ENCODE measurements at places on chromosomes 11 and 22.

GRCh38 chr11:14237444-14237961 is 121.5 kb downstream of the RRAS2 start:
- no peak for DNase-seq

DNA sequence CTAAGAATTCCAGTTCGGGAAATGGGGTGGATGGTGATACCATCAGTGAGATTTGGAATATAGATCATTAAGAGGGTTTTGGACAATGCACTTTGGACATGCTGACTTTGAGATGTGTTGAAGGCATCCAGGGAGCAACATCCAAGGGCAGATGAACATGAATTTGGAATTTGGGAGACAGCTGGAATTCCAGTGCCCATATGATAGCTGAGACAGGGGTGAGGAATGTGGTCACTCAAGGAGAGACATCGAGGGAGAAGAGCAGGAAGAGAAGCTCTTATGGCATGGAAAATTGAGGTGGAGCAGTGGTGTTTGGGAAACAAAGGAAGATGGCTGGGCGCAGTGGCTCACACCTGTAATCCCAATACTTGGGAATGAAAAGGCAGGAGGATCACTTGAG is 11.8 kb upstream of the MICAL2 start:
- DNase-seq: no peak

DNA sequence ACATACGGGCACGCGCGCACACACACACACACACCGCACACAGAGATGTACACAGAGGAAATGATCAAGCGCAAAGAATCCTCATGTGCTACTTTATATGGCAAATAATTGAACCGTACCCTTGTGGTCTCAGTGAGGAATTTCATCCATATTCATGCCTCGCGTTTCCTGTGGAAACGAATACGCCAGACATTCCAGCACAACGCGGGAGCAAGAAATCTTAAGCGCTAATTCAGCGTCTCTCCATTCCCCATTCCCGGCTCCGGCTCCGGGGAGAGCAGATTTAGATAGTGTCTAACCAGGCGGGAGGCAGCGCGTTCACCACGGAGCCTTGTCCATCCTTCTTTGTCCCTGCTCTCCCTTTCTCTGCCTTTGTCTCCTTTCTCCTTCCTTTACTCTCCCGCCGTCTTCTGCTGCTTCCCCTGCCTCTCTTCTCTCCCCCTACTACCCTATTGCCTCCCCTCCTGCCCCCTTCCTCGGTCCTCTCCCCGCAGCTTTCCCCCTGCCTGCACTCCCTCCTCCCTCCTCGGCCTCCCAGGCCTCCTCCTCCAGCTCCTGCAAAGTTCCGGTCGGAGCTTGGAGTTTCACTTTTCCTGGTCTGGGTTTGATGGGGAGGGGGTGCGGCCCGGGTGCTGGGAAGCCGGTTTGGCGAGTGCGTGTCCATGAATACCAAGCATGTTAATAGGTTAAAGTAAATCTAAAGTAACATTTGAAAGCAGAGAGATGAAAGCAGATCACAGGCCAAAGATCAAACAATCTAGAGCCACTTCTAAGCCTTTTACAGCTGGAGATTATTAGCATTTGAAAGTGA is 579.3 kb downstream of the BUD13 start:
- DNase-seq: peak; percentile 23

- no peak for DNase-seq
These were observed 89.3 kb upstream of the SLC22A12 start for GRCh38 chr11:64501500-64502427.

DNA sequence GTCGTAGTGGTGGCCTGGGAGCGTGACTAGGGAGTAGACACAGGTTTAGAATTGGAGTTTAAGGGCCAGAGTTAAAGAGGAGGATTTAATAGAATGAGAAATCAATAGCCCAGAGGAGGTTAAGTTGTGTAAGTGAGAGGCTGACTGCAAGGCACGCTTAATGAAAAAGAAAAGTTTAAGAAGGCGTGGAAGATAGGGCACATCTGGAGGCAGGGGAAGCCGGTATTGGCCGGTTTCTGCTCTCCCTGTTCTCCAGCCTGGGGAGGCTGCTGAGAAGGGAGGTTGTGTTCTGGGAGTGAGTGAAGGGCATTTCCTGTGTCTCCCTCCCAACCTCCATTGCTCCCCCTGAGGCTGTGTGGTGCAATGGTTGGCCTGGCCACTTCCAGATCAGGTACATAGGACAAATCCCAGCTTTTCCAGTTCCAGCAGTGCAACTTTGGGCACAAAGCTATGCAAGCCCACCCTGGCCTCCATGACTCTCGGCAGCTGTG is 6.3 kb downstream of the GRIK4 start:
- DNase-seq: no peak

DNA sequence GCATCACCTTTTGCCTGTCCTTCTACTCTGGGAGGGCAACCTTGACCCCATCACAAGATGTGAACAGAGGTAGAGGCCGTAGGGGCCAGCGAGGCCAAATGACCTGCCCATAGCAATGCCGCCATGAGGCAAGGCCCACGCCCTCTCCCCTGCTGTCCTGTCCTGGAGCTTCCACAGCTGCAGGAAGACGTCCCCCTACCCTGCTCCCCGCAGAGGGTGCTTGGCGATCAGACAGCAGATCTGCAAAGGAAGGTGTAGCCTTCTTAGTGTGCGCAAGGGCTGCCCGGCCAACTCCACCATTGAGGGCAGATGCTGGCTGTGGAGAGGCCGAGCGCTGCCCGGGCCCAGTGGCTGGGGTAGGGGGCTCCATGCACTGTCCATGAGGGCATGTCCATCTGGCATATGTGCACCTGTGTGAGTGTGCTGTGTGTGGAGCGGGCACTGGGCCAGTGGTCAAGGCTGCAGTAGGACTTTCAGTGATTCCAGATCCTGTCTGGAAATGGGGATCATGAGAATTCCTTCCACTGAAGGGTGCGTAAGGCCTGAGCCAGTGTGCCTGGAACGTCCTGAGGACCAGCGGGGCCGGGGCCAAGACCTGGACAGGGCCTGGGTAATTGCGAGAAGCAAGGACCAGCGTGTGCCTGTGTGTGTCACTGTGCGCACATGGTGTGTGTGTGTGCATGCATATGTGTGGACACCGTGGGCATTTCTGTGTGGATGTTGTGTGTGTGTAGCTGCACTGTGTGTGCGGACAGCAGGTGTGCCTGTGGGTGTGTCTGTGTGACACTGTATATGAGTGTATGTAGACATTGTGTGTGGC is 11.0 kb downstream of the TRPM5 start:
- no peak for DNase-seq

- no peak for DNase-seq
These were observed 7.1 kb upstream of the PYGM start for GRCh38 chr11:64766881-64767280.

- no peak for DNase-seq
These were observed 10.4 kb downstream of the OR52E6 start for GRCh38 chr11:5831196-5831829.

- no peak for DNase-seq
These were observed 119.8 kb upstream of the SORL1-AS1 start for GRCh38 chr11:121572571-121573059.

DNA sequence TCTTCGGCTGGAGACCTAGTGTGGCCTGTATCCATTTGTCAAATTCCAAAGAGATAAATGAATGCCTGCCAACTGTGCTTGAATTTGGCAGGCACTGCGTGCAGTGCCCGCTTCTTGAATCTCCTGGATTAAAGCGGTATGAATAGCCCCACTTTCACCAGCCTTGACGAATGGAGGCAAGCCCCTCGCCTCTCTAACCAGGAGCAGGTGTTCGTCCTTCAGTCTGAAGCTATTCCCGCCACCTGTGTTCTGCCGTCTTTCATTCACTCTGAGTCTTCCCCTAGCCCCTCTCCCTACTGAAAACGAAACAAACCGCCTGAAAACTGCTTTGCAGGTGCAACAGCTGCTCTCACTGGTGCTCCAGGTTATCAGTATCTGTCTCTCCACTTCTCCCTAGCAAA is 11.2 kb downstream of the NLRP14 start:
- DNase-seq: no peak

DNA sequence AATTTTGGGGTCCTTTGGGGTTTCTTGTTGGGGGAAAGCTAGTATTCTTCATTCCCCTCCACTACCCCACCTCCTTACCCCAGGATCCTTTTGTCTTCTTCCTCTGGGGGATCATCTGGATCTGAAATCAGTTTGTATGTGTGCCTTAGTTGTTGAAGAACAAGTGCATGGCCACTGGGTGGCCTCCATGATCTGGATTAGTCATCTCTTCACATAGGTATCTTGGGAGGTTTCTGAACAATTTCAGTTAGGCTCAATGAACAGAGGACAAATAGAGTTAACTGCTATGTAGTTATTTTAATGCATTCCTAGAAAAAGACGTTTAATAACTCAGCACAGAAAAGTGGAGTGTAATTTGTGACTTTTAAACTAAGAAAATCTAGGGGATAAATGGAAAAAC is 7.1 kb upstream of the VWA5A start:
- peak; percentile 56 for DNase-seq

GRCh38 chr11:86500500-86501140 is 125.9 kb downstream of the CCDC81 start:
- DNase-seq: peak; percentile 58

- no peak for DNase-seq
These were observed 168.0 kb downstream of the PGR start for GRCh38 chr11:100961633-100962032.

GRCh38 chr11:7639643-7640025 is 33.7 kb downstream of the CYB5R2 start:
- DNase-seq: no peak

DNA sequence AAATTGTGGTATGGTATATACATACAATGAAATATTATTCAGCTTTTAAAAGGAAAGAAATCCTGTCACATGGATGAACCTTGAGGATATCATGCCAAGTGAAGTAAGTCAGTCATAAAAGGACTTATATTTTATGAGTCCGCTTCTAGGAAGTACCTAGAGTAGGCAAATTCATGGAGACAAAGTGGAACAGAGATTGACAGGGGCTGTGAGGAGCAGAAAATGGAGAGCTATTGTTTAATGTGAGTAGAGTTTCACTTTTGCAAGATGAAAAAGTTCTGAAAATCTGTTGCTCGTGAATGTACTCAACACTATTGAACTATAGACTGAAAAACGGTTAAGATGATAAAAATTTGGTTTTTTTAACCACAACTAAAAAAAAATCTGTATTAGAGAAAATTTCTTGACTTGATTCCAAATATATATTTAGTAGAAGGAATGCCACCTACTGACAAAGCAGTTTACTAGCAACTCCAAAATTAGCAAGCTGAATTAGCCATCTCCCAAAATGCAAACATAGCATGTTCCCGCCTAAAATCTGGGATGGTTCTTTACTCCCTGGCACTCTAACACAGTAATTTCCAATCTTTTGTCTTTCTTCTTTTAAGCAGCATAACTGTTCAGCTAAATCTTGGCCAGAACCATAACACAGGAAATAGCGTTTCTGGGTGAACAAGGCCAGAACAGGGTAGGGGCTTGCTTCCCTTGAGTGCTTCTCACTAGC is 1.5 kb downstream of the UFD1 start:
- DNase-seq: peak; percentile 49

DNA sequence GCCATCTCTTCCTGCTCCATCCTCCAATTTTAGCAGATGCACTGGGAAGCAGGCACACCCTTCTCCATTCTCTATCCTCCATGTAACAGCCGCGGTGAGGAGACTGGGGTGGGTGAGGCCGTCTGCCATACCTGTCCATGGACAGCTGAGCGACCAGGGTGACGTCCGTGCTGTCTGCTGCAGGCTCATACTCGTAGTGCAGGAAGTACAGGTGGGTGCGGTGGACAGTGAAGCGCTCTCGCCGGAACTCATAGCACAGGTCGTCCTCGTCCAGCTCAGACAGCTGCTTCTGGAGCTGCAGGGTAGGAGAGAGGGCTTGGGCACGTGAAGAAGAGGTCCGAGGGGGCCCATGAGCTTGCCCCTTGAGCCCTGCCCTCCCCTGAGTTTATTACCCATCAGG is 257.8 kb upstream of the SYN3 start:
- DNase-seq: no peak

GRCh38 chr11:122910775-122911174 is 28.2 kb downstream of the JHY start:
- peak; percentile 36 for DNase-seq

- no peak for DNase-seq
These were observed 14.5 kb downstream of the CARS1 start for GRCh38 chr11:3042496-3043314.

GRCh38 chr11:27459191-27459590 is 13.4 kb downstream of the LGR4 start:
- DNase-seq: no peak

- peak; percentile 37 for DNase-seq
These were observed 737 bp downstream of the PPP2R1B start for GRCh38 chr11:111765320-111765983.

- DNase-seq: no peak
These were observed 80.1 kb downstream of the CDKN1C start for GRCh38 chr11:2805388-2806056.

- DNase-seq: no peak
These were observed 25.1 kb downstream of the RPL27A start for GRCh38 chr11:8707541-8708191.

GRCh38 chr11:120335556-120335907 is 681 bp upstream of the ARHGEF12 start:
- DNase-seq: no peak

GRCh38 chr22:39439170-39439569 is 17.6 kb upstream of the MGAT3 start:
- no peak for DNase-seq

DNA sequence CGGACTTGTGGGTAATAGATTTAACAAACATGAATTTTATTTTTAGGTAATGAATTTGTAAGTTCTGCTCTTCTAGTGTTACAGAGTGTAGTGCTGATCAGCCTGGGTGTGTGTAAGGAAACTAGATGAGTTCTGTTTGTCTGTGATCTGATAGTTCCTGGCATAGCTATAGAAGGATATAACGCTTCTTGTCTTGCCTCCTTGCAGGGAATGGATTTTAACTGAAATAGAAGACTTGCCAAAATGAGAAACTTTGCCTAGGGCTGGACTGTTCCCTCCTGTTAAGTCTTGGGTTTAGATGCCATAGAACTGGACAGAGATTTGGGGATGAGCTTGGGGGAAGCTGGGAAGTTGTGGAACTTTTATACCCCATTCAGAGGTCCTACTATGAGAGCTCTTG is 11.6 kb downstream of the CCDC81 start:
- DNase-seq: no peak

GRCh38 chr11:131683666-131684065 is 313.3 kb downstream of the NTM start:
- no peak for DNase-seq

DNA sequence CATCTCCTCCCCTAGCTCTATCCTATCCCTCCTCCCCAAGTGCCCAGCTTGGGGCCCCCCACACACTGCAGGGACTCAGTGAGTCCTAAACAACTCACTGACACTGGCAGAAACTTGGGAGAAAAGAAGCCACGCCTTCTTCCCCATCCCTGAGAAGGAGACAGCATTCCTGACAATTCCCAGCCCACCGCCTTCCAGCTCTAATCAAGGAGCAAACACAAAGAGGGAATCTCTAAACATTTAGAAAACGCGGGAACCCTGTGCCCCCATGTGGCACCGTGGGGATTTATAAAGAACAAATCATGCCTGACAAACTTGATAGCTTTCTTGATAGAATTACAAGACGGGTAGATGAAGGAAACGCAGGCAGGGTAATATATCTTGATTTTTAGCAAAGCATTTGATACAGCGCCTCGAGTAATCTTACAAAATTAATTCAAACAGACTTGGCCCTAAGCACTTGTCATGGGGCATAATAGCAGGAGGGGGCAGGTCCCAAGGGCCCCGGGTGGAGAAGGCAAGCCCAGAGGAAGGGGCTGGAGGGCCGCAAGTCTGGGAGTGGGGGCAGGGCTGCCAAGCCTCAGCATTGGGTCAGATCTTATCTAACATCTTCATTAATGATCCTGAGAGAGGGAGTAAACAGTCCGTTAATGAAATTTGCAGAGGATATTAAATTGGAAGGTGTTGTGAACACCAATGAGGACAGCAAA is 4.5 kb downstream of the CHST1 start:
- DNase-seq: no peak
